ENCODE measurements at places on chromosomes 11 and 22. TPM values are rescaled to one million over a fixed set of nuclear protein-coding genes. Genes with fewer than 3 reads are reported as not detected.

DNA sequence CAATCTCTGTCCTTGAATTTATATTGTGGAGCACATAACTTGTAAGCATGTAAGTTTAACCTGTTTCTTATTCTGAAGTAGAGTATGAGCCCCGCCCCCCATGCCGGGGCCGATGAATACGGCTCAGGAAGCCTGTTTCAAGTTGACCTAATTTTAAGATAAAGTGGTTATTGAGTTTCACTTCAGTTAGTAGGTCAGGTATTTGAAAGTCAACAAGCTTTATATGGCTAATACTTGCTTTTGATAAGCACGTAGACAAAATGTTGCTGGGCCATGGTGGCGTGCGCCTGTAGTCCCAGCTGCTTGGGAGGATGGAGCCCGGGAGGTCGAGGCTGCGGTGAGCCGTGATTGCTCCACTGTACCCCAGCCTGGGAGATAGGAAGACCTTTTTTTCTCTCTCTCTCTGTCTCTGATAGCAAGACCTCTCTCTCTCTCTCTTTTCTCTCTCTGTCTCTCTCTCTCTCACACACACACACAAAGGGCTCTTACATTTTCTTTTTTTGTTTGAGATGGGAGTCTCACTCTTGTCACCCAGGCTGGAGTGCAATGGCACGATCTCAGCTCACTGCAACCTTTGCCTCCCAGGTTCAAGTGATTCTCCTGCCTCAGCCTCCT lies 14.4 kb downstream of the YWHAH start:
- H3K36me3 ChIP-seq: peaks cover 24% of the 10 kb centered on the region
- H3K4me3 ChIP-seq: no peak overlapping the region

DNA sequence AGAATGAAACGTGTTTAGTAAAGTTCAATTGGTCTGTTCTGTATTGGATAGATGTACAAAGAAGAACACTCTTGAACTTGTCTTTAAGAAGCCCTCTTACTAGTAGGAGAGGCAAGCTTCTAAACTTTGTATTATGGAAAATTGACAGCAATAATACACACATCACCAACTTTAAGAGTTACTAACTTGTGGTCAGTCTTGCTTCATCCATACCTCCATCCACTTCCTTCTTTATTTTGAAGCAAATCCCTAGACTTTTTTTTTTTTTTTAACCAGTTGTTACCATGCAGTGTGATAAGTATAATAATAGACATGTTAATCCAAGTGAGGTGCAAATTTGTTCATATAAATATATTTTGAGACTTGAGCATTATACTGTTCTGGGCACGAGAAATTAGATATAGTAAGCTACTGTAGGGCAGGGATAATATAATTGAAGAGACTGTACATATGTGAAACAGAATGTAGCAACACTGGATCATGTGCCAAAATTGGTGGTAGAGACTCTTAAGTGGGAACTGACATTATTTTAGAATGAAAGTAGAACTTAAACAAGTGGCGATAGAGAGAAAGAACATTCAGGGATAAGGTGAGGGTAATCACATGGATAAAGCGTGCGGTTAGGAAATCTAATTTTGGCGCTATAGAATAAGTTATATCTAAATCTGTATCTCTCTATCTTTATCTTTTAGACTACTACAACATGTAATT lies 6.5 kb downstream of the FAR1 start:
- no peak for DNase-seq
- peaks cover 8% of the 10 kb centered on the region for H3K4me1 ChIP-seq
- no peaks in the 10 kb centered on the region for H3K27me3 ChIP-seq
- no peak overlapping the region for H3K27ac ChIP-seq
- no peak overlapping the region for H3K4me3 ChIP-seq

- no peaks in the 10 kb centered on the region for H3K27me3 ChIP-seq
- H3K4me1 ChIP-seq: peaks cover 3% of the 10 kb centered on the region
- H3K27ac ChIP-seq: peak overlapping the region; percentile 87
- no peak overlapping the region for H3K4me3 ChIP-seq
- no peaks in the 10 kb centered on the region for H3K36me3 ChIP-seq
Observed at GRCh38 chr22:37218771-37219411, 6.6 kb upstream of the SSTR3 start.

- peaks cover 41% of the 10 kb centered on the region for H3K36me3 ChIP-seq
- no peak overlapping the region for H3K27ac ChIP-seq
- H3K4me3 ChIP-seq: no peak overlapping the region
- DNase-seq: no peak
- no peaks in the 10 kb centered on the region for H3K4me1 ChIP-seq
Observed at GRCh38 chr22:23700706-23701105, 9.9 kb downstream of the RGL4 start.

CLDN25 gene
- polyA plus RNA-seq: not detected

- no peak overlapping the region for H3K4me3 ChIP-seq
- no peaks in the 10 kb centered on the region for H3K4me1 ChIP-seq
- no peak overlapping the region for H3K27ac ChIP-seq
- H3K36me3 ChIP-seq: no peaks in the 10 kb centered on the region
- no peak for DNase-seq
Observed at GRCh38 chr11:5521540-5521939, 5.0 kb upstream of the UBQLNL start.

OR51B5 gene
- polyA plus RNA-seq: not detected

- no peaks in the 10 kb centered on the region for H3K27me3 ChIP-seq
- H3K4me3 ChIP-seq: no peak overlapping the region
- no peak for DNase-seq
Observed at GRCh38 chr11:8832571-8833260, 78.3 kb upstream of the AKIP1 start.

CREB3L1 gene
- 36.9 TPM for polyA plus RNA-seq

GRCh38 chr22:46465345-46465720 lies 72.1 kb downstream of the CELSR1 start:
- peaks cover 15% of the 10 kb centered on the region for H3K36me3 ChIP-seq
- H3K4me1 ChIP-seq: peaks cover 7% of the 10 kb centered on the region
- DNase-seq: no peak
- H3K4me3 ChIP-seq: no peak overlapping the region

- H3K4me3 ChIP-seq: no peak overlapping the region
- no peaks in the 10 kb centered on the region for H3K4me1 ChIP-seq
- no peak overlapping the region for H3K27ac ChIP-seq
- H3K36me3 ChIP-seq: no peaks in the 10 kb centered on the region
Observed at GRCh38 chr11:93145390-93145915, 52.3 kb downstream of the SLC36A4 start.

DNA sequence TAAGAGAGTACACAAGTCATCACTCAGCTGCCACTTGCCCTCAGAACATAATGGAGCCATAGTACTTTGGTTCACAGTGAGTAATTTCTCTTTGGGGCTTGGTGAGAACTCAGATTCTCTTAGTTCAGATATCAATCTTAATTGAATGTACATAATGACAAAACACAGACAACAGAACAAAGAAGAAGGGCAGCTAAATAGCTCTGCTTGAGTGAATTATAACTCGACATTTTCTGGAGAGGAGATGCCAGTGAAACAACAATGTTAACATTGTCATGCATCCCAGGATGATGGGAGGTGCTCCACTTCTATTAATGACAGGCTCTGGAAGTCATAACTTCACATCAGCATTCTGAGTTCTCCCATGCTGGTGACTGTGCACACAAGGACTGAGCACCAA lies 508.1 kb downstream of the TMEM135 start:
- H3K27ac ChIP-seq: no peak overlapping the region
- H3K4me3 ChIP-seq: no peak overlapping the region
- H3K27me3 ChIP-seq: no peaks in the 10 kb centered on the region
- H3K36me3 ChIP-seq: no peaks in the 10 kb centered on the region

LMNTD2 gene
- 4.7 TPM for polyA plus RNA-seq

DNA sequence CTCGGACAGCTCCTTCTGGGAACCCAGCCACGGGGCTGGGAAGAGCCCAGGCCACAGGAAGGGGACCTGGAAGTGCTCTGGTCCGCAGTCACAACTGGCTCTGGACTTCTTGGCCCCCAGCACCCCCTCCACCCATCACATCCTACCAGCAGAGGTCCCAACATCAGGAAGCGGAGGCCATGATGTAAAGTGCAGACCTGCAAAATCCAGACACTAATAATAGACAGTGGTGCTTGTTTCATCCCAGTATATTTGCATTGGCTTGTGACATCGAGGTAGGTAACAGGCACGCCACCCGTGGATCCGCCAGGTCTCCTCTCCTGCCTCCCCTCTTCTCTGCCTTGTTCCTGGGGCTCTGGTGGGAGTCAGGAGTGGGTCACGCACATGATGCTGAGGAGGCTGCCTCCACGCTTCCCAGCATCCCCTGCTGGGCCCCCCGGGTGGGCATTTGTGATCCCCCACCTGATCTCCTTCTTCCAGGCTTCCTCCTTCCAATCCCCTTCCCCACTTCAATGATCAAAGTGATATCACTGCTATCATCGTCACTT lies 1454.0 kb downstream of the BRD1 start:
- DNase-seq: no peak
- no peak overlapping the region for H3K4me3 ChIP-seq
- H3K36me3 ChIP-seq: no peaks in the 10 kb centered on the region
- no peaks in the 10 kb centered on the region for H3K27me3 ChIP-seq
- H3K4me1 ChIP-seq: peaks cover 4% of the 10 kb centered on the region

- H3K4me1 ChIP-seq: no peaks in the 10 kb centered on the region
- no peaks in the 10 kb centered on the region for H3K36me3 ChIP-seq
- no peak overlapping the region for H3K27ac ChIP-seq
- H3K27me3 ChIP-seq: no peaks in the 10 kb centered on the region
Observed at GRCh38 chr11:110730773-110731172, 18.5 kb upstream of the ARHGAP20 start.

- peaks cover 14% of the 10 kb centered on the region for H3K4me1 ChIP-seq
- peak overlapping the region; percentile 87 for H3K27ac ChIP-seq
- H3K27me3 ChIP-seq: peaks cover 4% of the 10 kb centered on the region
- no peak overlapping the region for H3K4me3 ChIP-seq
- DNase-seq: no peak
- H3K36me3 ChIP-seq: no peaks in the 10 kb centered on the region
Observed at GRCh38 chr11:117884994-117885393, 8.5 kb upstream of the FXYD6 start.

GRCh38 chr11:128599729-128600128 lies 12.4 kb upstream of the ETS1 start:
- peaks cover 3% of the 10 kb centered on the region for H3K27me3 ChIP-seq
- no peaks in the 10 kb centered on the region for H3K4me1 ChIP-seq
- H3K36me3 ChIP-seq: no peaks in the 10 kb centered on the region
- H3K4me3 ChIP-seq: no peak overlapping the region

TRIM51 gene
- polyA plus RNA-seq: not detected

DNA sequence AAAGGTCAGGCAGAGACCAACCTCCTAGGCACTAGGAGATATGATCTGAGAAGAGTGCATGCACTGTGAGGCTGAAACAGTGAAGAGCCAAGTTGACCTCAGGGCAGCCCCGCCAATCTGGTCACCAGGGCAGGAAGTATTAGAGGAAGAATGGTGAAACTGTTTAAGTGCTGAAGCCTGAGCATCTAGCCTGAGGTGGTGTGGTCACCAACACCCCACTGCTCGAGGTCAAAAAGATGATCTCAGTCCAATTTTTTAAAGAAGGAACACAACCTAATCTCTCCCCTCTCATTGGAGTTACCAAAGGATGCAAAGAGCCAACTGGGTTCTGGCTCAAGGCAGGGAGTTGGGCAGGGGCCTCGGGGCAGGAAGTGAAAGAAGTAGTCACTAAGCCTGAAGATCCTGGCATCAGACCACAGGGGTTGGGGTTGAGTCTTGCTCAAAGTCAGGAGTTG lies 4.0 kb downstream of the APBB1 start:
- H3K4me1 ChIP-seq: peaks cover 11% of the 10 kb centered on the region
- no peaks in the 10 kb centered on the region for H3K27me3 ChIP-seq
- no peak for DNase-seq

- H3K27ac ChIP-seq: no peak overlapping the region
- no peak for DNase-seq
- H3K27me3 ChIP-seq: peaks cover 38% of the 10 kb centered on the region
- no peaks in the 10 kb centered on the region for H3K36me3 ChIP-seq
Observed at GRCh38 chr11:15118431-15118830, 3.7 kb downstream of the INSC start.

Data from small intestine (tissue), 16 donors.